ENCODE measurements at places on chromosomes 12 and 14.

- DNase-seq, result no peak
These were observed 296.6 kb downstream of the ADGRD1 start for GRCh38 chr12:131250028-131250950.

DNA sequence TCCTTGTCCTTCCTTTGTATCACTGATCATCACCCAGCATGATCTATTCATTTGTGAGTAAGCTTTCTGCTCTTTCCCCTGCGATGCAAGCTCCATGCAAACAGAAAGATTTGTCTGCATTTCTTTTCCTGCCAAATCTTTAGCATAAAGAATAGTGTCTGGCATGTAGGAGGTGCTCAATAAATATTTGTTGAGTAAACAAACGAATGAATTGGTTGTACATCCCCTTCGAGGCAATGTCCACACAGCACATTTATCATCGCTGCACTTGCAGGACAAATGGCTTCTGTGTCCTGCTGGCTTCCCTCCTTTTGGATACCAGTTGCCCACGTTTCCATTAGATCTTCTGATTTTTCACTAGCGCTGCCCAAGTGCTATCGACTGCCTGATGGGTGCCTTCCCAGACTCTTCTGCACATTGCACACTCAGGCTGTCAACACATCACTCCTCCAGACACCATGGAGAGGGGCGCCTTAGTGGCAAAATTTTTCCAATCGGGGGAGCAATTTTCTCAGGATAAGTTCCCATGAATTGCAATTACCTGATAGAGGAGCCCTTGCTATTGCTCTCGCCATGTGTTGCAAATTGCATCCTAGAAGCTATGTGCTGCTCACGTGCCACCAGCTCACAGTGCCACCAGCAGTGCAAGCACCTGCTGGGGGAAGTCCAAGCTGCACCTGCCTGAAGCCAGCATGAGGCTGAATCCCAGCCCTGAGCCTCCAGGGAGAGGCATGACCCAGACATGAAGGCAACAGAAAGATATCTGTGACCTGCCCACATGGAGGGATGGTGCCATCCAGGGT lies 206.6 kb downstream of the KIF26A start:
- no peak for DNase-seq

DNA sequence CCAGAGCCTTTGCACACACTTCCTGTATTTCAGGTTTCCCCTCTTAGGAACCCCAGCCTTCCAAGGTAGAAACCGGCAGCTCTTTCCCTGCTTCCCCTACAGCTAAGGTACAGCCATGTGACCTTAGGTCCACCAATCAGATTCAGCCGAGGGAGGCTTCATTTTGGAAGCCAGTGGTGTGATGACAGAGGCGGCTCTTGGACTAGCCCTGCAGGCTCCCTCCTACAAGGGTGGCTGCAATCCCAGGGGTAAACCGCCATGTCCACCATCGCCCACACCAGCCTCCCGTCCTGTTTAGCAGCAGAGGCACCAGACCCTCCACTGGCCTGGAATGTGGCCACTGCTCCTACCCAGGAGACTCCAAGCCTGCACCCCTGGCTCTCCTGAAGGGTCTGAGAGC lies 65.6 kb downstream of the SERPINA3 start:
- DNase-seq, result no peak

DNA sequence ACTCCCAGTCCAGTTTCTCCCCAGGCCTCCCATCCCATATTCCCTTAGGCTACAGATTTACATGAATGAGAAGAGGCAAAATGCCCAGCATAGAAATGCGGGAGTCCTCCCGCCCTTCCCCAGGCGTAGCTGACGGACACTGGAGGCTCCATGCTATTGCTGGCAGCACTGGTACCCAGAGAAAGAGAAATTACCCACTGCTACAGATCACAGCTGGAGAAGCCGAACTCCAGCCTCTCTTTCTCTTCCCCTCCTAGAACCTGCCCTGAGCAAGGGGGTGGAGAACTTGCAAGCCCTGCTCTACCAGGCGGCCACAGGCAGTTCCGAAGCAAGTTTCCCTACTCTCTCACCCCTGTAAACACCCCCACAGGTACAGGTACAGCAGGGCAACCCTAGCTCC lies 3.6 kb downstream of the LTBR start:
- DNase-seq, result no peak

GRCh38 chr14:36653962-36654793 lies 7.5 kb upstream of the PAX9 start:
- no peak for DNase-seq

DNA sequence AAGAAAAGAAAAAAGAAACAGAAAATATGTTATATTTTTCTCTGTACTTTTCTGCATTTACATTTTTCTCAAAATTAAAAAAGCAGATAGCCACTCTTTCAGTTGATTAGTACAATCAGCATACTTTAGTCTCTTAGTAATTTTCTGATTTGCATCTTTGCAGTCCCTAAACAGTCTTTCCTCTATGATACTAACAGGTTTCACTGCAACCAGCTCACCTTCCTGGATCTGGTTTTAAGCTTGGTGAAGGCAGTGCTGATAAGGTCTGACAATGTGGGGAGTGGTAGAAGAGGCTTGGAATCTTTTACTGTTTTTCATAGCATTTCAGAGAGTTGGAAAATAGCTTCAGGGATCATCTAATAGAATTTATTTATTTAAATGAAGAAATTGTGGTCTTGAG lies 457.6 kb downstream of the ZFP36L1 start:
- DNase-seq, result no peak

GRCh38 chr12:94954029-94954685 lies 49.3 kb downstream of the NDUFA12 start:
- DNase-seq, result no peak

DNA sequence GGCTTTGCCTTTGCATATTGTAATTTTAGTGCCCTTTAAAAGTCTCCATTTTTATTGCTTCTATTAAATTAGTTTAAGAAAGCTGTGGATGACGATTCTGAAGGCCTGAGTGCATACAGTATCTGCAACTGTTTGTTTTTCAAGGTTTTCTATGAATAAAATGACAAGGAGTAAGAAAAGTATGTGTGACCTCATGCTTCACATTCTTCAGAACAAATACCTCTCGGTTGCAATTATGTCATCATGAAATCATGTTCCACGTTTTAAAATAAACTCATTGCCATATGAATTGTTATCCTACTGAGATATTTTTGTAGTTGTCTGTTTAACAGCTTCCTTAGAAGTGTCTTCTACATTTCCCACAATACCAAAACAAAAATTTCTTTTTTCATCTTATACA lies 374.6 kb downstream of the MDGA2 start:
- no peak for DNase-seq

GRCh38 chr14:77906446-77906845 lies 106.5 kb downstream of the ADCK1 start:
- no peak for DNase-seq

- DNase-seq, result no peak
These were observed 21.7 kb upstream of the HELB start for GRCh38 chr12:66280561-66280960.

DNA sequence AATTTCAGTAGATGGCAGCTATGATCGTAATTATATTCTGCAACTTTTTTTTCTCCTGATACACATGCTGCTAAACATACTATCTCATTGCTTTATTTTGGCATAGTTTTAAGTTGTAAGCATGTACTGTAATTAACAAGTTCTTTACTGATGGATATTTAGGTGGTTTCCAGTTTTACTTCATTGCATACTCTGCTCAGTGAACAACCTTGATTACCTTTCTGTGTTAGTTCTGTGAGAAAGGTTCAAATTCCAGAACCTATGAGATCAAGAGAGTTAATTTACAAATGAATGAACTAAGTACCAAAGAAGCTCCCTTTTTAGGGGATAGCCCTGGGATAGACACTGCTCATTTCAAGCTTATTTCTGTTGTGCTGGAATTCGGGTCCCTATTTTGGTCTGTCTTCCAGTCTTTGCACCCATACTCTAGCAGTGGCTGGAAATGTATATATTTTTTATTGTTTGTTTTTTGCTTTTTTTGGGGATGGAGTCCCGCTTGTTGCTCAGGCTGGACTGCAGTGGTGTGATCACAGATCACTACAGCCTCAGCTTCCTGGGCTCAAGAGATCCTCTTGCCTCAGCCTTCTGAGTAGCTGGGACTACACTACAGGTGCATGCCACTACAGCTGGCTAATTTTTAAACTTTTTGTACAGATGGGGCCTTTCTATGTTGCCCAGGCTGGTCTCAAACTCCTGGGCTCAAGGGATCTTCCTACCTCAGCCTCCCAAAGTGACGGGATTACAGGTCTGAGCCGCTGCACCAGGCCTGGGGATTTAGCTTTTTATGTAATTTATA lies 10.6 kb downstream of the PAPOLA start:
- no peak for DNase-seq

DNA sequence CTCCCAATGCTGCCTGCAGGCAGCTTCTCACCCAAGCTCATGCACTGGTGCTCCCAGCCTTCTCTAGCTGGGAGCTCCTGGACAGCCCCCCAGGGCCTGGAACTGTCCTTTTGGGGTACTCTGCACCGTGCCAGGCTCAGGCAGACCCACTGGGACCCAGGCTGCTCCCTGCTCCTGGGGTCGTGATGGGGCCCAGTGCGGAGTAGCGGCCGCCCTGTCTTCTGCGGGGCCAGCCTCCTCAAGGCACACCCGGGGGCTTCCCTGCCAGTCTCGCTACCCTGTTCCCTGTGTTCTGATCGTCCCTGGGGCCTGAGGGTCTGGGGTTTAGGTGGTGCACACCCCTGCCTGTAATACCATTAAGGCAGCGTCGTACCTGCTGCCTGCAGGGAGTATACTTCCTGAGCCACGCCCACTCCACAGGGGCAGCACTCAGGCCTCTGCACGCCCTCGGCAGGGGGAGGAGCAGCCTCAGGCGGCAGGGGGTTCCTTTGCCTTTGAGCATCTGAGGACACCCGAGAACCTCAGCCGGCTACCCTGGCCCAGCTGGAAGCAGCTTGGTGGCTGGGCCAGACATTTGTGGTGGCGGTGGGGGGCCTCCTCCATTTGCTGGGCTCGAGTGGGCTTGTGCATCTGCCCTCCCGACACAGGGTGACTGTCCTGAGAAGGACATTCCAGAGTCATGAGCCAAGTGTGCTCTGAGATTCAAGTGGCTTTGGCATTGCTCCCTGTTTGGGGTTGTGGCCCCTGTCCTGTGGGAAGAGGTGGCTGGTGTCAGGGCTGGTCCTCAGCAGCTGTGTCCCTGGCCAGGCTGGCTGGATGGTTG lies 9.2 kb upstream of the CRIP2 start:
- DNase-seq, result no peak

GRCh38 chr14:26987744-26988363 lies 390.0 kb upstream of the NOVA1 start:
- no peak for DNase-seq

DNA sequence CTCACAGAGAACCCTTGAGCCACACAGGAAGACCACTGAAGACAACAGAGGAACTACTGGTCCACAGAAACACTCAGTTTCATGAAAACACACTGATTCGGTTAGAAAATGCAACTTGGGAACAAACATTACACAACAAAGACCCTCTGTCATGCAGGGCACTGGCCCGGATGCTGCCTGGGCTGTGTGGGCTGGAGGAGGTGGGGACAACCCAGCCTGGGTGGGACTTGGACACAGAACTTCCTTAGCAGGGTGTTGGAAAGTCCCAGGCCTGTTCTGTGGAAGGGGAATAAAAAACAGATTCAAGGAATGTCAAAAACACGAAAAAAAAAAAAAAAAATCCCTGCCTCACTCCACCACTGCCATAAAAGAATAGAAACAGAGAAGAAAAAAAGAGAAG lies 181.0 kb downstream of the MON2 start:
- no peak for DNase-seq

GRCh38 chr12:53452159-53453077 lies 516 bp downstream of the PCBP2 start:
- DNase-seq, result peak; percentile 86

- DNase-seq, result peak; percentile 26
These were observed 41.6 kb downstream of the UBE3B start for GRCh38 chr12:109518820-109519665.

DNA sequence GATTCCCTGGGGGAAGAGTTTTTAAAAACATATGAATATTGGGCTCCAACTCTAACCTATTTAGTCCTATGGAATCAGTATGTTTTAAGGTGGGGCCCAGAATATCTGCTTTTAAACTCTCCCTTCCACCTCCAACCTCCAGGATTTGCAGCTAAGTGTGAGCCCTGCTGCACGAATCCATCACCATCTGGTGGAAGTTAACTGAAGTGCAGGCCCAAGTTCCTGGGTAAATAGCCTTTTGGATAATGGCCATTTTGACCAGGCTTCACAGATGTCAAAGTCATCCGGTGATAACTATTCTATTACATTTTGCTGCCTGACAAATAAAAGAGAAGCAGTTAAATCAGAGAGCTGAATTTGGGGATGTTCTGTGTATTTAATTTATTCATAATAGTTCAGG lies 58.1 kb upstream of the RMST start:
- DNase-seq, result peak; percentile 53

DNA sequence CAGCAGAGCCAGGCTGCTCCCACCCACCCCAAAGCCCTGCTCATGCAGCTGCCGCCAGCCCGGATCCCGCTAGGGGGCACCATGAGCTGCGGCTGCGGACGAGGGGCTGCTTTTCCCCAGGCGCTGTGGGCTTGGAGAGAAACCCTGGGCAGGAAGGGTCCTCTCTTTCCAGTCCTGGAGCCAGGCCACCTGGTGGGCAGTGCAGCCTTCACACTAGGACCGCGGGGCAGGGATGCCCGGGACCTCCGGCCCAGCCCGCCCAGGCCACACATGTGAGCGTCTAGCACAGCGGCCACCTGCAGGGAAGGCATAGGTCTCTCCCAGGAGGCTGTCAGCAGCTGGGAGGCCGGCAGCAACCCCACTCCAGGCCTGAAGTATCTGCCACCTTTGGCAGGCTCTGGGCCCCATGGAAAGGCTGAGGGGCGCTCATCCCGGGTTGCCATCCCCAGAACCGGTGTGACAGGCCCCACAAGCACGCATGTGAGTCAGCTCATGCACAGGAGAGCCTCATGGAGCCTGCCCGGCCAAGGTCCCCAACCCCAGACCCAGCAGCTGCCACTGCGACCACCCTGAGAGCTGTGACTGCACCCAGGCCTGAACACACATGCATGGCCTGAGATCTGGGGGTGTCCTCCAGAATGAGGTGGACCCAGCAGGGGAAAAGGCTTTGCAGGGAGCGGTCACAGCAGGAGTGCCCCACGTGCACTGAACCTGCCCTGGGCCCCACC lies 280.0 kb upstream of the RTL1 start:
- DNase-seq, result no peak

GRCh38 chr12:3004655-3005565 lies 45.7 kb downstream of the TEAD4 start:
- no peak for DNase-seq

DNA sequence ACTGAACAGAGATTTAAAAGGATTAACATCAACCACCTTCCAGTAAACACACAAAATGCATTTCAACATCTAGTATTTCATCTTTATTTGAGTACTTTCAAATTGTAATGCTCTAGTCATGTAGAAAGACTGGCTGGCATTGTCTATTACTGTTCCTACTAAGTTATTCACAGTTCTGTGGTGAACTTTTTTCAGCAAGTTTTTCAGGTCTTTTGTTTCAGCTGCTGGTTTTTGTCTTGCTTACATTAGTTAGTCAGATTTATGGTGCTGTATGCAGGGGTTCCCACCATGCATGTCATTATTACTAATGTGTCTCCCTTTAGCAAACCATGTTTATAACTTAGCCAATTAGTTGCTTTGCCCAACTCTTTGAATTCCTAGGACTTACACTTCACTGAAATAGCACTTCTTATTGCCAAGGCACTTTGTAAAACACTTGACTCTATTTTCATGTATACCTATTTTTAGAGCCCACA lies 253.4 kb upstream of the KITLG start:
- no peak for DNase-seq

- no peak for DNase-seq
These were observed 50.1 kb downstream of the RASSF3 start for GRCh38 chr12:64660237-64661018.

- DNase-seq, result no peak
These were observed 730 bp downstream of the PPP1R3E start for GRCh38 chr14:23301969-23302289.

- peak; percentile 50 for DNase-seq
These were observed 22.6 kb upstream of the PKP2 start for GRCh38 chr12:32918890-32919801.
